Ammon's horn (tissue), 1 donor: ENCODE measurements at places on chromosomes 2 and 18.

GRCh38 chr2:54226260-54226659 is 29.8 kb downstream of the TSPYL6 start:
- peak; percentile 25 for DNase-seq

GRCh38 chr2:33484042-33484621 is 7.7 kb downstream of the RASGRP3 start:
- DNase-seq: no peak

DNA sequence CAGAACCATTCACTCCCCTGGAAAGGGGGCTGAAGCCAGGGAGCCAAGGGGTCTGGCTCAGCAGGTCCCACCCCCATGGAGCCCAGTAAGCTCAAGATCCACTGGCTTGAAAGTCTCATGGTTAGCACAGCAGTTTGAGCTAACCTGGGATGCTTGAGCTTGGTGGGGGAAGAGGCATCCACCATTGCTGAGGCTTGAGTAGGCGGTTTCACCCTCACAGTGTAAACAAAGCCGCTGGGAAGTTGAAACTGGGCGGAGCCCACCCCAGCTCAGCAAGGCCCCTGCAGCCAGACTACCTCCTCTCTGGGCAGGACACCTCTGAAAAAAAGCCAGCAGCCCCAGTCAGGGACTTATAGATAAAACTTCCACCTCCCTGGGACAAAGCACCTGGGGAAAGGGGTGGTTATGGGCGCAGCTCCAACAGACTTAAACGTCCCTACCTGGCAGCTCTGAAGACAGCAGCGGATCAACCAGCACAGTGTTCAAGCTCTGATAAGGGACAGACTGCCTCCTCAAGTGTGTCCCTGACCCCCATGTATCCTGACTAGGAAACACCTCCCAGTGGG is 14.7 kb upstream of the TTC32 start:
- DNase-seq: no peak

GRCh38 chr2:96315400-96316071 is 9.6 kb upstream of the ITPRIPL1 start:
- no peak for DNase-seq

- no peak for DNase-seq
These were observed 28.9 kb upstream of the BCL2L11 start for GRCh38 chr2:111091811-111092211.

- no peak for DNase-seq
These were observed 12.7 kb upstream of the FZD5 start for GRCh38 chr2:207782238-207783030.

- DNase-seq: no peak
These were observed 34.1 kb downstream of the ASAP2 start for GRCh38 chr2:9240745-9241144.

DNA sequence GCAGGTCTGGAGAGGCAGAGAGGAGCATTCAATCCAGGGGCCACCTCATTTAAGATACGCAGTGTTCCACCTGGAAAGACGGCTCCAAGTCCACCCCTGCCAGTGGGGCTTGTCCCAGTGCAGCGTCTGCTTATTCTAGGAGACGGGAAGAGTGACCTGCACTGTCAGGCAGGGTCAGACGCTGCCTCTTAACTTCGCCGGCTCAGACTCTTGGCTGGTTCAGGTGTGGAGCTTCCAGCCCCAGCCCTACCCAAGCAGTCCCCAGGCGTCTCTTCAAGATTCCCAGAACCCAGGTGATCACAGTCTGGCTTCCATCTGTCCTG is 208.5 kb downstream of the TFCP2L1 start:
- DNase-seq: no peak

- DNase-seq: no peak
These were observed 59.6 kb upstream of the ZNF516 start for GRCh38 chr18:76554547-76555222.

GRCh38 chr18:65990944-65991708 is 240.3 kb downstream of the CDH7 start:
- DNase-seq: no peak

GRCh38 chr2:109423556-109424359 is 190.0 kb downstream of the SEPTIN10 start:
- no peak for DNase-seq

DNA sequence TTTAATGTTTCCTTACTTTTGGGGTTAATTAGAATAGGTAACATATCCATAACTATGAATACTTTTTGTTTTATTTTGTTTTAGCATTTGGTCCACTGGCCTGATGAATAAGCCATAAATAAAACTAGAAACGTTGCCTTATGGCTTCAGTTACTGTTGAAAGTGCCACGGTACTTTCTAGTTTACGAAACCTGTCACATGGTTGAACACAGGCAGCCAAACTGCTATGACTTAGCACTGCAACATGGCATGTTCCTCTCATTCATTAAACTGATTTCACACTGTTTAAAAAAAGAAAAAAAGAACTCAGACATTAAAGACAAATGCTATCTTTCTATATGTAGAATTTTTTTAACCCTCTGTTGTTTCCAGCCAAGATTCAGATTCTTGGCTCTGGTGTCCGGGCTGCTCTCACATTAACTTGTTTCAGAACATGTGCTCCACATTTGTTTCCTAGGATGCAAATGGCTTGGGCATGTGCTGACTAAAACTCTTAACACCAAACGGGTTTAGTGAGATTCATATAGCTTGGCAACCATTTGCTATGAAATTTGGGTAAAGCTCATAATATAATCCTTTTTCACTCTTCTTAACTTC is 323.9 kb upstream of the RND3 start:
- DNase-seq: peak; percentile 20

GRCh38 chr2:181807526-181807925 is 84.0 kb upstream of the ITPRID2 start:
- DNase-seq: no peak

- DNase-seq: no peak
These were observed 20.9 kb upstream of the ROCK2 start for GRCh38 chr2:11365096-11365879.

- DNase-seq: no peak
These were observed 838.3 kb downstream of the SLC4A3 start for GRCh38 chr2:220465700-220466099.

DNA sequence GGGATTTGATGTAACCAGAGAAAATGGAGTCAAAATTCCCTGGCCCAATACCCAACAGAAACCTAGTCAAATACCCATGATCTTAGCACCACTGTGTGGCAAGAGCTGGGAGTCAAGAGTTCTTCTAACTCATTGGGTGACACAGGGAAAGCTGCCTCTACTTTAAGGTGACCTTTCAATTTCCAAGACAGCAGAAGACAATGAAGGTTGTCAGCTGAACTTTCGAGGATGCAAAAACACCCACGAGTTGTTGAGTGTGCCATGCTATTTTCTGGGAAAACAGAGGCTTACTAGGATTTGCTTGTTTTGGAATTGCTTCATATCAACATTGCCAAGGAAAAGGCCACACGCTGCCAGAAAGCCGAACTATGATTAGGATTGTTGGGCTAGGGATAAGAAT is 61.6 kb upstream of the CYRIA start:
- peak; percentile 68 for DNase-seq

GRCh38 chr2:101619191-101619591 is 78.3 kb upstream of the MAP4K4 start:
- DNase-seq: no peak

- DNase-seq: no peak
These were observed 91.6 kb downstream of the HS1BP3 start for GRCh38 chr2:20559277-20559676.

DNA sequence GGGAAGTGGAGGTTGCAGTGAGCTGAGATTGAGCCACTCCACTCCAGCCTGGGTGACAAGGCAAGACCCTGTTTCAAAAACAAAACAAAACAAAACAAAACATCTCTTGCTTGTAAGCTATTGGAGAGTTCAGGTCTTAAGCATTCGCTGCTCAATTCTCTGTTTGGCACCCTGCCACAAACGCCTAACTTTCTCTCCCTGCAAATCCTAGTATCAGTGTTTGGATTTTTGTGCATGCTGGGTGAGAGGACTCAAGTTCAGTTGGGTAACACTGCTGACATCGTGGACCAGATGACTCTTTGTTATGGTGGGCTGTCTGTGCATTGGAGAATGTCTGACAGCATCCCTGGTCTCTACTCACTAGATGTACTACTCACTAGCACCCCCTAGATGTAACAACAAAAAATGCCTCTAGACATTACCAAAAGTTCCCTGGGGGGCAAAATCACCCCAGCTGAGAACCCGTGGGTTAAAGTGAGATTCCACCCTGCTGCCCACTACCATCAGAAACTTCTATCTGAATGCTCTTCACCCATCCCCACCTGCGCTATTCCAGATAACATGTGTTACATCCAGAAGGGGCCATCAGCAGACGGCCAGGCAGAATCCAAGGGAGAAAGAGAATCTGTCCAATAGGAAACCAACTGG is 50.9 kb downstream of the CACNB4 start:
- DNase-seq: no peak

- no peak for DNase-seq
These were observed 85.4 kb upstream of the LINC00305 start for GRCh38 chr18:64234321-64234720.

DNA sequence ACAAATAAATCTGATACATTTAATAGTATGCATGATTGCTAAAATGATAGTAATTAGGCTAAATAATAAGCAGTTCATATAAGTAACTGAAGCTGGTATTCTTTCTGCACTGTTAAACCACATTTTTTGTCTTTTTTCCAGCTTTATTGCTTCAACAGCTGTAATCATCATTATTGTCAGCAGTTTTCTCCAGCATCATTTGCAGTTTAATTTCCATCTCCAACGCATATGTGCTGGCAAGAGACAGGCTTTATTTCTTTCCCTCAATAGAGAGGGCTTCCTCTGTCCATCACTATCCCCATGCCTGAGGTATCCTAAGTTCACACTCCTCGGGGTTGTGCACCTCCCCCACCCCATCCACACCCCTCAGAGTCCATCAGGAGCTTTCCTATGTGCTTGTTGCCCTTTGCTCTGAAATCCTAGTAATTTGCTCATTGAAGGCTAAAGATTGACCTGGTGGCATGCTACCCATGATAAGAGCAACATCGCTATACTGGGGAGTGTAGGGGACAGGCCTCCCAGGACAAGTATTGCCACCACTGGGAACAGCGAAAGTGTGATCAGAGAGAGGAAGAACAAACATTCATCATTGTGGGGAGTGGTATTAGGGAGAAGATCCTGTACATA is 37.1 kb downstream of the B4GALT6 start:
- no peak for DNase-seq

GRCh38 chr2:30772021-30772705 is 35.1 kb downstream of the CAPN13 start:
- no peak for DNase-seq

GRCh38 chr18:8706791-8707555 is 1.6 kb downstream of the MTCL1 start:
- peak; percentile 43 for DNase-seq

- DNase-seq: no peak
These were observed 502.4 kb upstream of the TNP1 start for GRCh38 chr2:217362286-217362685.

- DNase-seq: no peak
These were observed 38.1 kb upstream of the LBH start for GRCh38 chr2:30193104-30193681.

- DNase-seq: peak; percentile 71
These were observed 15.6 kb upstream of the PPP1CB start for GRCh38 chr2:28736034-28736433.

DNA sequence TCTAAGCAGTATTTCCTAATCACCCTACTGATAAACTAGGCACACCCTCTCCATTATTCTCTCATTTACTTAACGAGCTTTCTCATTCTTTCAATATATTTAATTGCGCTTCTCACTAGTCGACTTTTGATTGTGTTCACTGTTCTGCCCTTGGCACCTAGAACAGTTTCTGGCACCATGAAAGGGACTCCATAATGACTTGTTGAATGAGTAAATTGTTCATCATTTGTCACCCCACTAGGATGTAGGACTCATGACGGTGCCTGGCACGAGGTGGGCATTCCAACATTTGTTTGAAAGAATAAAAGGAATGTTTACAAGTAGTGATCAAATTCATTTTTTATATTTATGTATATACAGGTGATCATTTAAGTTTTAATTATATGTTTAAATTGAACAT is 123.7 kb downstream of the DIS3L2 start:
- peak; percentile 67 for DNase-seq

DNA sequence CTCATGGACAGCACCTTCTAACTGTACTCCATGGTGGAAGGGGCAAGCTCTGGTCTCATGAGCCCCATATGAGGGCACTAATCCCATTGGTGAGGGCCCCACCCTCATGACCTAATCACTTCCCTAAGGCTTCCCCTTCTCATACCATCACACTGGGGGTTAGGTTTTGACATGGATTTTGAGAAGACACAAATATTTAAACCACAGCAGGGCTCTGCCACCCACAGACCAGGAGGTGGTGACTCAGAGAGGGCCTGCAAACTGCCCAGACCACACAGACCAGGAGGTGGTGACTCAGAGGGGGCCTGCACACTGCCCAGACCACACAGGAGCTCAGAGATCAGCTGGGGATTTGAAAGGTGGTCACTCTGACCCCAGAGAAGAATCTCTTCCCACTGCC is 222.0 kb downstream of the KLHL29 start:
- DNase-seq: no peak

DNA sequence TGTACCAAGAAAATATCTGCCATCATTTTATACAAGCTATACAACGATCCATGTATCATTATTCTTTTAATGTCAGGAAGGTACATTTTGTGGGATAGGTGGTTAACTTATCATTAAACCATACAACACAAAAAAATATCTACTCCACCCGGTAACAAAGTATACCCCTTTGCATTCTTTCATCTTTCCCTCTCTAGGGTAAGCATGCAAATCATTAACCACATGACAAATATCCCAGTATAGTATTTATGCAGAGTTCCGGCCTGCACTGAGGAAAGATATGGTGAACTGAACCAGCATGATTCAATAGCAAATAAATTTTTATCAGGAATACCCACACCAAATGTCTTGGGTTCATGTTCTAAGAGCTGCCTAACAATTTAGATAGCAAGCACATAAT is 22.5 kb upstream of the SULT1C2 start:
- no peak for DNase-seq

GRCh38 chr2:71261534-71261933 is 34.6 kb upstream of the PAIP2B start:
- DNase-seq: no peak

DNA sequence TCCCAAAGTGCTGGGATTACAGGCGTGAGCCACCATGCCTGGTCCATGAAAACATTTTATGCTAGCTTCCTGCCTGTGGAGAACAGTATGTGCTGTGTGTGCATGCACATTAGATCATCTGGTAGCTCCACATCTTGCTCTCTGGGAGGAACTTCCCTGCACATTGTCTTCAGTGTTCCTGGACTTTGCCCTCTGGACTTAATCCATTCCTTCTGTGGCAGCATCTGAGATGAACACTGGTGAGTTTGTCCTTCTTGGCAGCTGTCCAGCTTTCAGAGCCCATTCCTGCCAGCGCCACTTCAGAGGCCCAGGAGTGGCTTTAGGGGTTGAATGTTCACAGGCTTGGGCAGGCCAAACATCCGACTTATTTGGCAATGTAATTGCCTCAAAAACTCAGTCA is 65.2 kb downstream of the POU3F3 start:
- DNase-seq: no peak

DNA sequence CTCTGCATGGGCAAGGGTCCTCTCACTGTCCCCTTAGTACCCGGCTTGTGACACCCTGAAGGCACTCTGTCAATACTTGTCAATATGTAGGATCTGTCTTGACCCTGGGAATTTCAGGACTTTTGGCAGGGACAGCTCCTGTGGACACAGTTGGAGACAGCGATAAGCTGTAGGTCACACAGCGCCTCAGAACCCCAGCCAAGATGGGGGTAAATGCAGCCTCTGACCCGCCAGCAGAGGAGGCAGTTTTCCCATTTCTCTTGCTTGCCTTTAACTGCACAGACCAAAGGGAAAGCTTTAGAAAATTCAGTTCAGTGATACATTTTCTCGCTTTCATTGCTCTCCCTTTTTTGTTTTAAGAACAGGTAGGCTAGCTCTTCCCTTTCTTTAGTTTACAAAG is 54.8 kb upstream of the KLHL29 start:
- no peak for DNase-seq
